M059J (cell line): ENCODE measurements at places on chromosomes 4 and X.
A peak's percentile ranks its signal among the peaks of the same experiment; 100 is the strongest.

- no peak for DNase-seq
These were observed 497 bp upstream of the THAP9 start for GRCh38 chr4:82900066-82900410.

DNA sequence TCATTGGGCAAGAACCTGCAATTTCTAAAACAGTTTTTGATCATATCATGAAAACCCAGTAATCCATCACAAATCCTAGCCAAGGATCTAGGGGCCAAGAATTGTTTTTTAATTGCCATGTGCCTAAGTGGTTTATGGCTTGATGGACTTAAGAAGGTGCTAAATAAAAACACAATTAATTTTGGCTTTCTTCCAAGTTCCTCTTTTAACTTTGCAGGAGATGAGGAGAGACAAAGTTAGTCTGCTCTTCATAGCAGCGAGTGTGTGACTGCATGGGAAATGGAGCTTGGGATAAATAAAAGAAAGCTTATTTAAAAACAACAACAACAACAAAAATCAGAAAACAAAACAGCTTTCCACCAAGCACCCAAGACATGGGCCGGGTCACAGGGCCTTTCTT is 41.4 kb downstream of the ARHGEF9 start:
- DNase-seq = no peak

- DNase-seq = no peak
These were observed 8.1 kb upstream of the HSD17B10 start for GRCh38 chrX:53442322-53442631.

DNA sequence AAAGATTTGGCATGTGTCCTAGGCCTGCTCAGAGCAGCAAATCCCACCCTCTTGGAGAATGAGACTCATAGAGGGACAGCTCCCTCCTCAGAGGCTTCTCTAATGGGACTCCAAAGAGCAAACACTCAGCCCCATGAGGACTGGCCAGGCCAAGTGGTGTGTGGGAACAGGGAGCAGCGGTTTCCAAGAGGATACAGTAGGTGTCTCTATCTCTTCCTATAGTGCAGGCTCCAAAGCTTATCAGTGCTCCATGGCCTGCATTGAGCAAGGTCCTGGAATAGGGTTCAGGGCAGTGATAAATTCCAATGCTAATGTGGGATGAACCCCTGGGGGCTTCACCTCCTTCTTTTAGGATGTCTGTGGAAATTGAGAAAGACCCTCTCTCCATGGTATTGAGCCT is 15.7 kb upstream of the MAGEA10 start:
- DNase-seq = no peak

GRCh38 chr4:83128240-83128929 is 13.9 kb upstream of the PLAC8 start:
- peak; percentile 82 for DNase-seq

DNA sequence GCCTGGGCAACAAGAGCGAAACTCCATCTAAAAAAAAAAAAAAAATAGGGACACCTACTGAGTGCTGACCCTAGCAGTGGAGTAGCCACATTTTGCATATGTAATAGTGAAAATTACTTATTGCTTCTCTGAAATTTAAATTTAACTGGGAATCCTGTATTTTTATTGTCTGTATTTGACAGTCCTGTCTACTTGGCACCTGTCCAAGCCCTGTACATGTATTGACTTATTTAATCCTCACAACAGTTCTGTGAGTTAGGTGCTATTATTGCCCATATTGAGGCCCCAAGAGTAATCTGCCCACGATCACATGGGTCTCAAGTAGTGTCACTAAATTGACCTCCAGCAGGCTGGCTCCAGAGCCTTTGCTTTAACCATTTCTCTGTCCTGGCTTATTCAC is 81.6 kb downstream of the WDR19 start:
- no peak for DNase-seq

DNA sequence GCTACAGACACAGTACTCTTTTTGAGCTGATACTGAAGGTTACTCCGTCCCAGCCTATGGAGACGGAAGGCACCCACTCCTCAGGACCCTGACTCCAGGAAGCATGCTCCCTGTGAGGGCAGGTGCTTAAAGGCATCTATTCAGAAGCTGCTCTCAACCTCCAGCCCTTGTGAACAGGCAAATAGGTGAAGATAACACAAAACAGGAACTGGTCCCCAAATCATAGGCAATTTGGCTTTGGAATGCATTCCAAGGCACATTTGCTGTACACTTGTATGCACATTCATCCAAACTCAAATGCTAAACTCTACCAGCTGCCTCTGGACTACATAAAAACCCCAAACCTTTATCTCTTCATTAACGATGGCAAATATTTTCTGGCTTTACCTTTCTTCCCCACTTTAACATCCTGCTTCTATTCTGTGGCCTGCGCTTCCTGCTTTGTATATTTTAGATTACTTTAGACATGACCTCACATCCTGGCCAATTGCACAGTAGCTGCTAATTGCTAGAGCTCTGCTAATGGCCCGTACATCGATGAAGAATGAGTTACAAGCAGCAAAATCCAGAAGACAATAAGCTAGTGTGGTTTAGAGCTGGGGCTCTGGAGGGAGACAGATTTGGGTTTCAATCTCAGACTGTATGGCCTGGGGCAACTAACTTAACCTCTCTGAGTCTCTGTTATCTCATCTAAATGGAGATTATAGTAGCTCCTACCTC is 3.2 kb downstream of the SEL1L3 start:
- peak; percentile 16 for DNase-seq

GRCh38 chr4:47876310-47876709 is 38.1 kb downstream of the NFXL1 start:
- no peak for DNase-seq

DNA sequence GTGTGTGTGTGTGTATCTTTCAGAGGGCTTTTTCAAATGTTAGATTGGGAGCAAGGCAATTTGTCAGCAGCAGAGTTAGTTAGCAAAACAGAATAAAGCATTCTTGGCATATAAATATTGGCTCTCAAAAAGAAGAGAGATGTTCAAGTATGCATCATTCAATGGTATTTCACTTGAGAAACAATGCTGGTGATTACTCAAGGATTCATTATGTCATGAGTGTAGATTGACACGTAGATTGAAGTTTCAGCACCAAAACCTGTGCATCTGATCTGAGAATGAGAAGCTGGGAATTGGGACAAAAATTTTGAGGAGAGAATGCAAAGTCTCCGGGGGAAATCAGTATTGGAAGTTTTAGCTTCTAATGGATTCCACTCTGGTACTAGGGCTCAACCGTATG is 241.4 kb downstream of the FRMPD4 start:
- no peak for DNase-seq

GRCh38 chr4:45172636-45173035 is 446.3 kb upstream of the GNPDA2 start:
- DNase-seq = no peak

DNA sequence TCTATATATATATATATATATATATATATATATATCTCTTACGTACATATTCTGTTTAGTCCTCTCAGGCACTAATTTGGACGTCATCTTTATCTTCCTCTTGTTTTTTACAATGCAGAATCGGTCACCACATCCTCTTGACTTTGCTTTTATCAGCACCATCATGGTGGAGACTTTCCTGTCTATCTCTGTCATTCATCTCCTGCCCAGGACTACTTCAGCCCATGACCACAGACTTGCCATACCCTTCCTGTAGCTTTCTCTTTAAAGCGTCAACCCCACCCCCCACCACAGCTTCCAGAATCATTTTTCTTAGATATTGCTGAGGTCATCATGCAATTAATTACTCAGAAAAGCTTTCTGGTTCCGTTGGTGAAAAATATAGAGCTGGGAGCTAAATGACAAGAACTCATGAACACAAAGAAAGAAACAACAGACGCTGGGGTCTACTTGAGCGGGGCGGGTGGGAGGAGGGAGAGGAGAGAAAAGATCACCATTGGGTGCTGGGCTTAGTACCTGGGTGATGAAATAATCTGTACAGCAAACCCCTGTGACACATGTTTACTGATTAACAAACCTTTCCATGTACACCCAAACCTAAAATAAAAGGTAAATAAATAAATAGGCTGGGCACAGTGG is 30.5 kb upstream of the PRKX start:
- DNase-seq = no peak

- DNase-seq = no peak
These were observed 25.6 kb upstream of the MAMLD1 start for GRCh38 chrX:150337536-150337935.

GRCh38 chr4:109078724-109079123 is 223.7 kb downstream of the COL25A1 start:
- DNase-seq = peak; percentile 33

DNA sequence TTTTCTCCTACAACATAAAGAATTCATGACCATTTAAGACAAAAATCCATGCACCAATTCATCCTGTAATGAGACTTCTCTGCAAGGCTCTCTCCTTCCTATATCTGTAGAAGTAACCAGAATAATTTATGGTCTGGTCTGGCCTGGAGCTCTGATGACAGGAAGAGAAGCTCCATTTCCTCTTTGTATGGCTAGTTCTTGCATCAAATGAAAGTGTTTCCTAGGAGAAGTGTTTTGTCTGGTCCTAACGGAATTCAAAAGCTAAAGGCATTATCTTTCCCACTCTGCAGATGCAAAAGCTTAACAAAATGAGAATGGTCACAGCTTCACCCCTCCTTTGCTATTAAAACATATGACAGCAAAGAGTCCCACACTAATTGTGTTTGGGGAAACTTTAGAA is 55.1 kb downstream of the SPATA18 start:
- DNase-seq = no peak

- no peak for DNase-seq
These were observed 94.5 kb downstream of the FNIP2 start for GRCh38 chr4:158863296-158863695.

- DNase-seq = peak; percentile 63
These were observed 17.8 kb downstream of the SCD5 start for GRCh38 chr4:82780752-82781231.

DNA sequence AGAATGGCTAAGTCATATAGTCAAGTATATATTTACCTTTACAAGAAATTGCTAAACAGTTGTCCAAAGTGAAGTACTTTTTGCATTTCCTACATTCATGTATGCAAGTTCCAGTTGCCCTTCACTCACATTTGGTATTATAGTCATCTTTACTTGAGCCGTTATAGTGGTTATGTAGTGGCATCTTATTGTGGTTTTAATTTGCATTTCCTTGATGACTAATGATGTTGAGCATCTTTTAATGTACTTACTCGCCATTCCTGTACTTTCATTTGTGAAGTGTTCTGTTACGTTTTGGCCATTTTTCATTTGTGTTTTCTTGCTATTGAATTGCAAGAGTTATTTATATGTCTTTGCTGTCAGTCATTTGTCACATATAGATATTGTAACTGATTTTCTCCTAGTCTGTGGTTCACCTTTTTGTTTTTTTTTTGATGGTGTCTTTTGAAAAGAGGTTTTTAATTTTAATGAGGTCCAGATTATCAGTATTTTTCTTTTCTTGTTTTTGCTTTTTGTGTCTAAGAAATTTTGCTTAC is 27.6 kb downstream of the ARFIP1 start:
- DNase-seq = peak; percentile 72

GRCh38 chr4:5933116-5933515 is 40.2 kb upstream of the CRMP1 start:
- DNase-seq = no peak
